Eye (tissue), 1 donor: ENCODE measurements at places on chromosomes 11 and 22.

GRCh38 chr11:129946256-129946655 is 50.9 kb upstream of the NFRKB start:
- no peak for DNase-seq

DNA sequence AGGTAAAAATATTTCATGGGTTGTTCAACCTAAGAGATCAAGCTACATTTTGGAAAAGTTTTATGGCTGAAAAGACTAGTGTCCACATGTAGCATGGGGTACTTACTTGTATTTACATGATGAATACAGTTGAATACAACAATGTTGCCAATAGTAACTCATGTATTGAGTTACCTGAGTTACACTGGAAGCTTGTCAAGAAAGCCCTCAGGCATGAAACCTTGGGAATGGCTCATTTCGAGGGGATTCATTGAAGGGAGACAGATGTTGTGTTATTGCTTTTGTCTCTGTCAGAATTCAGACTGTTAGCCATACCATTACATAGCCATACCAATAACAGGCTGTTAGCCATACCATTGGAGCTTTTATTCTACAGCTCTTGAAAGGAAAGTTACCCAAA is 9.2 kb downstream of the OR51F2 start:
- no peak for DNase-seq

- no peak for DNase-seq
These were observed 41.4 kb downstream of the PPME1 start for GRCh38 chr11:74212533-74212932.

- no peak for DNase-seq
These were observed 56.3 kb downstream of the MTNR1B start for GRCh38 chr11:93025558-93026255.

DNA sequence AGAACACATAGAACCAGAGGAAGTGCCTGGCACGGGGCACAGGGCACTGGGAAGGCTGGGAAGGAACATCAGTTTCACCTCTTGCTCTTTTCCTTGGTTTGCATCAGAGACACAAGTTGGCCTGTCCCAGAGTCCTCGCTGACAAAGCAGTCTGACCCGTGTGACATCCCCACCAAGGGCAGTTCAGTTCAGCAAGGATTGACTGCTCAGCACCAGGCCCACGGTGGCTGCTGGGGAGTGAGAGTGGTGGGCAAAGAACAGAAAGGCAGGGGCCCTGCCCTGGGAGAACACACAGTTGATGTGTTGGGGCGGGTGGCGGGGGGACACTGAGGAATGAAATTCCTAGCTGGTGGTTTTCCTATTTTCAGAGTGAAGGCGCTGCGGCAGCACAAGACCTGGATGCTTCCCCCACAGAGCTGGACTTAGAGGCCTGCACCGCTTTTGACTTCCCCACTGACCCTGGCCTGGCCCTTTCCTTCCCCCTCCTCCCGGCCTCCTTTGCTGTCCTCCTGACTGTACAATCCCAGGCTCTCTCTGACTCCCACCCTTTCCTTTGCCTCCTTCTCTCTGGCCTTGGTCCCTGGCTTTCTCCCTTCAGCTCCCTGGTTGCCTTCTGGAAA is 2.2 kb upstream of the TMPRSS13 start:
- DNase-seq, result no peak

GRCh38 chr11:77107950-77108349 is 5.3 kb downstream of the OMP start:
- no peak for DNase-seq

- no peak for DNase-seq
These were observed 39.0 kb upstream of the KIRREL3 start for GRCh38 chr11:127039591-127039990.

DNA sequence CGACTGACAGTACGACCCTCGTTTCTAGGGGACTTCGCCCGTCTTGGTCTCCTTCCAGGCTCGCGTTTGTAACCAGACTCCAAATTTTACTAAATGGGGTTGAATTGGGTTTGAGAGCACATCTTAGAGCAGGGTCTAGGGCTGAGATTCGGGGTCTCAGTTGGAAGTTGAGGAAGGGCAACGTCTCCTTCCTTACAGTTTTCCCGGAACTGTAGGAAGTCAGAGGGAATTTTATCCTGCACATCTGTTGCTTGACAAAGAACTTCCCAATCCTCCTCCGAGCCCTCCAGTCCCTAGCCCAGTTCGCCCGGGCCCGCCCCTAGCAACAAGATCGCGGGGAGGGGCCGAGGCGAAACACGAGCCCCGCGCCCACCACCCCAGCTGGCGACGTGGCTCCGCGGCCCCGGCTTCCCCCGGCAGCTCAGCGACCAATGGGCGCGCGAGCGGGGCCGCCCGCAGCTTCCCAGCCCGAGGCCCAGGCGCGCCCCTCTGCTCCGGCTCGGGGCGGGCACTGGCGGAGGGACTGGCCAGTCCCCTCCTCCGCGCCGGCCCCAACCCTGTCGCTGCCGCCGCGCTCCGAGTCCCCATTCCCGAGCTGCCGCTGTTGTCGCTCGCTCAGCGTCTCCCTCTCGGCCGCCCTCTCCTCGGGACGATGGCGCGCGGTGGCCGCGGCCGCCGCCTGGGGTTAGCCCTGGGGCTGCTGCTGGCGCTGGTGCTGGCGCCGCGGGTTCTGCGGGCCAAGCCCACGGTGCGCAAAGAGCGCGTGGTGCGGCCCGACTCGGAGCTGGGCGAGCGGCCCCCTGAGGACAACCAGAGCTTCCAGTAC is at the start of gene RCN1:
TSS of gene RCN1 (plus strand) at position 530 of the 826 bp plus-strand sequence. CDS start at position 653, 123 bp downstream.
- peak; percentile 95 for DNase-seq

DNA sequence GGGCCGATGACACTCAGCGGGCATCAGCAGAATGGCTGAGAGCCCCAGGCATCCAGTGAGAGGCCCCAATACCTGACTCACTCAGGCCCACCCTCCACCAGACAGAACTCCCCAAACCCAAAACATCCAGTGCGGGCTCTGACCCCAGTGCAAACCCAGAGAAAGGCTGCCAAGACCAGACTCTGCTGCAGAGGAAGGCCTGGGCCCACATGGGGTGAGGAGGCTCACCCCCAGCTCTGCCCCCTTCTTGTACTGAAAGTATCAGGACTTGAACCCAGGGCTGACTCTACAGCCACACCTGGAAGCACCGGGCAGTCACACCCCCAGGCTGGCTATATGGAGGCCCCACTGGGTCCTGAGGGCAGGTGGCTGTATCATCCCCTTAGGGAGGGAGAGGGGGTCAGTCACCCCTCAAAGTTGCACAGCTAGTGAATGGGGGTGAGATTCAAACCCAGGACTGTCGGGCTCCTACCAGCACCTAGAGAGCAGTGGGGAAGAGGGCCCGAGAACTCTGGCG is 49.3 kb downstream of the IGLL1 start:
- no peak for DNase-seq

DNA sequence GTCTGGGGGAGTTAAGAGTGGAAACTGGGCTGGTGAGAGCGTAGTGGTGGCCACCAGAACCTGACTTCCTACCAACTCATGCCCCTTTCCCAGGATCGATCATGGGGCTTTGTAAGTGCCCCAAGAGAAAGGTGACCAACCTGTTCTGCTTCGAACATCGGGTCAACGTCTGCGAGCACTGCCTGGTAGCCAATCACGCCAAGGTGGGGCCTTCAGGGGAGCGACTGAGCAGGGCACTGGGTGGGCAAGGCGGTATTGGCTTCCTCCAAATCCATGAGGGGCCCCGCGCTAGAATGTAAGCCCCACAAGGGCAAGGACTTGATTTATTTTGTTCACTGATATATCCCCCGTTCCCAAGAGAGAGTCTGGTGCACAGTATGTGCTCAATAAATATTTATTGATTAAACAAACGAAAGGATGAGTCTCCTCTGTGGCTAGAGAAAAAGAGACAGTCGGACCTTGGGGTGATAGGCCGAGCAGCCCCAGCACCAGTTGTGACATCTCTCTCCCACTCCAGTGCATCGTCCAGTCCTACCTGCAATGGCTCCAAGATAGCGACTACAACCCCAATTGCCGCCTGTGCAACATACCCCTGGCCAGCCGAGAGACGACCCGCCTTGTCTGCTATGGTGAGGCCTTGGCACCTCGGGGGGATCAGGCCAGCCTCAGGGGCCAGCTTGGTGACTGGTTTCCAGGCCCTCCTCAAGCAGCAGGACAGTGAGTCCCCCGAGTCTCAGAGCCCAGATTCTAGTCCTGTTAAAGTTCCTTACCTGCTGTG is 765 bp downstream of the ZFPL1 start:
- no peak for DNase-seq
